ENCODE measurements at places on chromosomes 3 and 15. TPM values are rescaled to one million over a fixed set of nuclear protein-coding genes. Genes with fewer than 3 reads are reported as not detected.

DNA sequence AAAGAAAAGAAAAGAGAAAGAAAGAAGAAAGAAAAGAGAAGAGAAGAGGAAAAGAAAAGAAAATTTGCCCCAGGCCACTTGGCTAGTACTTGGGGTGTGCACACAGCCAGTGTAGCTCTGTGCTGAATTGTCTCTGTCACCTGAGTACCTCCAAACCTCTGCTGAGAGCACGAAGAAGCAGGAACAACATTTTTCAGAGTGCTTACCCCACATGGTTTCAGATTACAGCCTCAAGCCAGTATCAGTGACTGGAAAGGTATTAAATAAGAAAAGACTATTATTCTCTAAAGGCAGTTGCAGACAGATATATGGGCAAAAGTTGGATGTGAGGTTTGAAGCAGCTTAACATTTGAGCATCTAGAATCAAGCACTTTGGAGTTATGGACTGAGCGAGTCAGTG is 113.3 kb upstream of the PHLDB2 start:
- H3K27ac ChIP-seq, result peak overlapping the region; percentile 27
- H3K4me3 ChIP-seq, result no peak overlapping the region
- H3K36me3 ChIP-seq, result no peaks in the 10 kb centered on the region
- no peak for DNase-seq
- H3K4me1 ChIP-seq, result no peaks in the 10 kb centered on the region
- H3K27me3 ChIP-seq, result no peaks in the 10 kb centered on the region

DNA sequence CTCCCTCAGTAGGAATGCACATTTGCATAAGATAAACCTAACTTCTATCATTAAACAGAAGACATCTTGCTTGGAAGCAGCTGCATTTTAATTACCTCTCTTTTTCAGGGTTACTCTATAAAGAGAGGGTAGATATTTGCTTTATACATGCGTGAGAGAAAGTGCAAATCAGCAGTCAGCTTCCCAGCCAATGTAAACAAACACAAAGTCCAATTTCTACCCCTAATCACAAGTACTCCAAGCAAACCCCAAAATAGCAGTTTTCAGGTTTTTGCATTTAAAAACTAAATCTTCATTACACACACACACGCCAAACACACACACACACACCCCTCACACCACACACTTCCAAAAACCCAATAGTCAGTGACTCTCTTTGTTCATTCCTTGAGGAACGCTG is 303.9 kb upstream of the ALCAM start:
- DNase-seq, result no peak
- no peak overlapping the region for H3K4me3 ChIP-seq
- no peaks in the 10 kb centered on the region for H3K36me3 ChIP-seq
- no peak overlapping the region for H3K27ac ChIP-seq

DNA sequence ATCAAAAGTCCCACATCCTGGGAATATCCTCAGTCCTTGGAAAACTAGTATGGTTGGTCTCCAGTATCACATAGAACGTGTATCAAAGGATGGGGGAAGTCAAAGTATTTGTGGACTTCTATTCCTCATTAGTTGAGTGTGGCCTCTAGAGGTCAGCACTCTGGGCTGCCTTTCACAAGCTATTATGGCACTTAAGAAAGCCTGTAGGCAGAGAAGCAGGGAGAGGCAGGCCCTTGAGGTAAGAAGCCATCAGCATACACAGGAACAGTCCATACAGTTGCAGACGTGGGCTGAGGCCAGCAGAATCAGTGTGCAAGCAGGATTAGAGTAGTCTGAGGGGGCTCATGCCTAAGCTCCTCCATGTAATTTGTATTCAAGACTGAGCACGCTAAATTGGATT is 341.7 kb downstream of the CLSTN2 start:
- H3K4me1 ChIP-seq, result no peaks in the 10 kb centered on the region
- H3K27ac ChIP-seq, result no peak overlapping the region
- DNase-seq, result no peak
- no peak overlapping the region for H3K4me3 ChIP-seq
- no peaks in the 10 kb centered on the region for H3K27me3 ChIP-seq

DNA sequence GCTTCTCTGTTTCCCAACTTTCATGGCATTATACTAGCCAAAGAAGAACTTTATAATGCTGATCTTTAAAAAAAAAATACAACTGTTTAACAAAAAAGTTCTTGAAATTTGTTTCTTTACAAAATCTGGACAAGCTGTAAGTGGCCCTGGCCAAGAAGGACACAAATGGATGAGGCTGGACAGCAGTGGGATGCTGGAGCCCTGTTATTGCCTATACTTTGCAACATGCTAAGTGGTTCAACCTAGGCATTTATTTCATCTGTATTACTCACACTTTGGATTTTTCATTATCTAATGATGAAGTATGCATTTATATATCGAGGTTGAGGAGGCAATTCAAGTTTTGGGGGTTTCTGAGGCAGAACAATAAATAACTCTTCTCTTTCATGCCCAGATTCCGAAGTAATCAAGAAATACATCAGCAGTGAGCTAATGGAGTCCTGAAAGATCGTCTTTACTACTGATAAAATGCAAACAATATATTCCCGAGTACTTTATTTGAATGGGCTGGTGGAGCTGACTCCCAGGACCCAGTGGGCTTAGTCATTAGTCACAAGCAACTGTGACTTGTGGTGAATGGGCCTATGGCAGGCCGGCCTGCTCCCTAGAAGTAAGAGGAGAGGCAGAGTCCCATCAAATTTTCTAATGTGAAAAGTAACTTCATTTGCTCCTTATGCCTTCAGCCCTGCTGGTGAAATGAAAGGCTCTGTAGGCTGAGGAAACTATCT is 177.3 kb upstream of the DPH6 start:
- H3K27me3 ChIP-seq, result no peaks in the 10 kb centered on the region
- no peak for DNase-seq
- H3K4me1 ChIP-seq, result no peaks in the 10 kb centered on the region
- no peaks in the 10 kb centered on the region for H3K36me3 ChIP-seq

- peaks cover 5% of the 10 kb centered on the region for H3K4me1 ChIP-seq
- H3K27ac ChIP-seq, result no peak overlapping the region
- no peaks in the 10 kb centered on the region for H3K27me3 ChIP-seq
Observed at GRCh38 chr15:73593304-73594074, 39.7 kb downstream of the NPTN start.

DNA sequence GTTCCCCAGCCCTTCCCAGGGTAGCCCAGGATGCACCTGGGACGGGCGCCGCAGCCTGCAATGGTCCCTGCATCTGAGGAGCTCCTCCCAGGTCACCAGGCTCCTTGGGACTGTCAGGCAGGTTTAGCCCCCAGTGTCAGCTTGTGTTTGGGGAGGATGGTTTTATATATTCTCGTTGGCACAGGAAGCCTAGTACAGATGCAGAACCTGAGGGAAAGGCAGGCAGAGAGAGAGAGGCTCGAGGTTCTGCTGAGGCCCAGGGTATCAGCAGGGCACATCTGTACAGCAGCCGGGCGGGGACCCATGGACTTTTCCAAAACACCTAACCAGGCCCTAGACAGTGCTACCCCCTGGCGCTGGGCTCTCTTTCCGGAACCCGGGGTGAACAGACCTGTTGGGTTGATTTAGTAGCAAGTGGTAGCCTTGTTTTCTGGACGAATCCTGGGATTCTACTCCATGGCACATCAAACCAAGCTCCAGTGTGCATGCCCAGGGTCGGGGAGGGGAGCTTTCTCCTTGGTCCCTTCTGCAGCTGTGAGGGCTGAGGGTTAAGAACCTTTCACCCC is 8.6 kb downstream of the PAK6 start:
- H3K4me3 ChIP-seq, result no peak overlapping the region
- H3K27ac ChIP-seq, result no peak overlapping the region
- H3K4me1 ChIP-seq, result peaks cover 3% of the 10 kb centered on the region
- no peaks in the 10 kb centered on the region for H3K36me3 ChIP-seq
- no peaks in the 10 kb centered on the region for H3K27me3 ChIP-seq
- DNase-seq, result no peak

Gene PYGO1
- 5.9 TPM for total RNA-seq

Data from breast epithelium (tissue), 4 donors.